ENCODE measurements at places on chromosomes 7 and 10.

DNA sequence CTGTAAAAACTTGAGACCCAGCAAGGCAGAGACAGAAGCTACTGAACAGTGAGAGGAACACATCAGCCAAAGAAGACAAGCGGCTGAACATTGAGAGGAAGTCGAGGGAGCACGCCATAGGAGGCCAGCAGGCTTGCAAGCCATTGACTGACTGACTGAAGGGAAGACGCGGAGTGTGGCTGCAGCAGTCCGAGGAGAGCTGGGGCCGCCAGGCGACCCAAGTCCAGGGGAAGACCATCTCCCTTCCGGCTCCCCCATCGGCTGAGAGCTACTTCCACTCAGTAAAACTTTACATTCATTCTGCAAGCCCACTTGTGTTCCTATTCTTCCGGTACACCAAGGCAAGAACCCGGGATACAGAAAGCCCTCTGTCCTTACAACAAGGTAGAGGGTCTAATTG lies 167.3 kb upstream of the MBL2 start:
- no peak for DNase-seq

DNA sequence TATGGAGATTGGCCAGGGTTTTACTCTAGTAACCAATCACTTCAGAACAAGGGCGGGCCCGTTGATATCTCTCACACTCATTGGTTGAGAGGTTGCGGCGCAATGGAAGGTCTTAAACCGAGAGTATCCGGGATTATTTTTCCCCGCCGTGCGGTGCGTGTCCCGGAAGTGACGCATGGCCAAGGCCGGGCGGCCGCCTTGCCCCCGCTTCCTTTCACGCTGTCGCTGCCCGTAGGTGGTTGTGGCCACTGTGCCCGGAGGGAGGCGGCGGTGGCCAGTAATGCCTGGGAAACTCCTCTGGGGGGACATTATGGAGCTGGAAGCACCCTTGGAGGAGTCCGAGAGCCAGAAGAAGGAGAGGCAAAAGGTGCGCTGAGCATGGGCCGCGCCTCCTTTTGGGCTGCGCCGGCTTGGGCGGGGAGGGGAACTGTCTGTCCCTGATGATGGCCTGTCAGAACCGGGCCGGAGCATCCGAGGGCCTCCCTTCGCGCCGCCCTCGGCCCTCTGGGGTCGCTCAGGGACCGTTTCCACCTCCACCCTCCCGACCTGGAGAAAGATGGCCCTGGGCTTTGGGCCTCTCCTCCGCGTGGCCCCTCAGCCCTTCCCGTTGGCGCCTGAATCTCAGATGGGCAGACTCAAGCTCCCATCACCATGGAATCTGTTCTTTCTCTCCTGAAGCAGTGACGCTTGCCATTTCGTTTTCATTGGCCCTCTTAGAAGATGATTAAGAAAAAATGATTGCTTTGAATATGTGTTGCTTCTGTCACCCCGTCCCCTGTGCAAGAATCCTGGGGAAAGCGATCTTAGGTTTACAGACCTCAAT lies at the start of gene DDX50:
Gene DDX50 (plus strand): TSS at position 211 of the 823 bp plus-strand sequence. CDS start 70 bp downstream, at position 281.
- peak; percentile 98 for DNase-seq

GRCh38 chr10:71379118-71379766 lies 17.5 kb upstream of the CDH23 start:
- no peak for DNase-seq

- no peak for DNase-seq
These were observed 821.6 kb downstream of the ANKRD7 start for GRCh38 chr7:119046068-119046467.

- no peak for DNase-seq
These were observed 73.4 kb downstream of the CPED1 start for GRCh38 chr7:121061677-121062582.

GRCh38 chr10:88103576-88103975 lies 240.2 kb downstream of the PTEN start:
- DNase-seq: no peak

- DNase-seq: no peak
These were observed 13.3 kb upstream of the AGK start for GRCh38 chr7:141537906-141538305.

DNA sequence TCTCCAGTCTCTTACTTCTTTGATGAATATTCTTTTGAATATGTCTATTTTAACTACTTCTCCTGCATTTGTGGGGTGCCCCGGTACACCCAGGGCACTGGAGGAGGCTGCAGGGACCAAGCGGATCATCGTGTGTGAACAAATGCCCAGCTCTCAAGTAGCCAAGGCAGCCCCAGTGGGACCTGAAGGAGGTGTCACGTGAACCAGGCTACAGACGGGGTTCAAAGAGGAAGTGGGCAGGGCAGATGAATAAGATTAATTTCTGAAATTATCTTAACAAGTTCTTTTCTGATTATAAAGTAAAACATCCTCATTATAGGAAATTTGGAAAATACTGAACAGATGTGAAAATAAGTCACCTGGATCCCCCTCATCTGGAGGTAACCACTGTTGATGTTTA lies 78.4 kb upstream of the DUSP5 start:
- DNase-seq: no peak
